CD4-positive, alpha-beta T cell treated with Interleukin-4 for 4 hours (primary cell): ENCODE measurements at places on chromosomes 12 and 14.

GRCh38 chr12:65188179-65188701, 18.9 kb downstream of the LEMD3 start:
- no peak for DNase-seq

DNA sequence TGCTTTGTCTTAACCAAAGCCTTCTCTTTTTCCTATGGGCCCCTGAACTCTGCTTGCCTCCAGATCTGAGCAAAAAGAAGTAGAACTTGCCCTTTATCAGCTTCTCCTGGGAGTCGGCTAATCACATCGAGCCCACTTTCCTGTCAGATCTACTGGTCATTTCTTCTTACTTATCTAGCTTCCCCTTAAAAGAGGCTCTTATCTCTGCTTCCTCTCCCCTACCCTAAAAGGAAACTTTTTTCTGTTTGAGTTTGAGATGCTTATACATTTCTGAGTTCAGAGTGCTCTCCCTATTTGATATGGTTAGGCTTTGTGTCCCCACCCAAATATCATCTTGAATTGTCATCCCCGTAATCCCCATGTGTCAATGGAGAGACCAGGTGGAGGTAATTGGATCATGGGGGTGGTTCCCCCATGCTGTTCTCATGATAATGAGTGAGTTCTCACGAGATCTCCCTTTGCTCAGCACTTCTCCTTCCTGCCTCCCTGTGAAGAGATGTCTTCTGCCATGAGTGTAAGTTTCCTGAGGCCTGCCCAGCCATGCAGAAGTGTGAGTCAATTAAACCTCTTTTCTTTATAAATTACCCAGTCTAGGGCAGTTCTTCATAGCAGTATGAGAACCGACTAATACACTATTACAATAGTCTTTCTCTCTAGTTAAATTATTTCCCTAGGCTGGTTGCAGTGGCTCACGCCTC, 114.7 kb upstream of the AMN1 start:
- no peak for DNase-seq

DNA sequence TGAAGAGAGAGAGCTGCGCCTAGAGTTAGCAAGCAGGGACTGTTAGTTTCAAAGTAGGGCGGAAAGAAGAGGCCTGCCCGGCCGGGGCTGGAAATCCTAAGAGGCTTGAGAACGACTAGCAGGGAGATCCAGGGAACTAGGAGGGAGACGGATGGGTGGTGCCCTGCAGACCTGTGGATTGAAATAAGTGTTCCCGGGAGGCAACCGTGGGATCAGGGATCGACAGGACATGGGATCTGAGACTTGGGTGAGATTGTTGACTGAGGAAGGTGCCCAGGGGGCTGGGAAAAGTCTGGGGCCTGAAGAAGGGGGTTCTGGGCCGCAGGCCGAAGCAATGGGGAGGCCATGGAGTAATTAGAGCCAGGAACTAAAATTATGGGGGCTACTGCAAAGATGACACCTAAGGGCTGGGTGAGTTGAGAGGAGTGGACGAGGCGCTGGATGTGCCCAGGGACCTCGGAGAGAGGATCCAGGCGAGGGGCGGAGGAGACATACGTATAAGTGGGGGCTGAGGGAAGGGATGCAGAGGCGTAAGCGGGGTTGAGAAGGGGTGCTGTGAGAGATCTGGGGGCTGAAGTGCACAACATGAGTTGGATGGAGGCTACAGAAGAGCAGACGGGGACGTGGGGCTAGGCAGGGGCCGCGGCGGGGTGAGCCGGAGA, 635 bp downstream of the LTA4H start:
- no peak for DNase-seq

- DNase-seq, result no peak
These were observed 47.1 kb downstream of the RPGRIP1 start for GRCh38 chr14:21326972-21327371.

GRCh38 chr14:87214558-87214957, 778.4 kb downstream of the GALC start:
- DNase-seq, result no peak

DNA sequence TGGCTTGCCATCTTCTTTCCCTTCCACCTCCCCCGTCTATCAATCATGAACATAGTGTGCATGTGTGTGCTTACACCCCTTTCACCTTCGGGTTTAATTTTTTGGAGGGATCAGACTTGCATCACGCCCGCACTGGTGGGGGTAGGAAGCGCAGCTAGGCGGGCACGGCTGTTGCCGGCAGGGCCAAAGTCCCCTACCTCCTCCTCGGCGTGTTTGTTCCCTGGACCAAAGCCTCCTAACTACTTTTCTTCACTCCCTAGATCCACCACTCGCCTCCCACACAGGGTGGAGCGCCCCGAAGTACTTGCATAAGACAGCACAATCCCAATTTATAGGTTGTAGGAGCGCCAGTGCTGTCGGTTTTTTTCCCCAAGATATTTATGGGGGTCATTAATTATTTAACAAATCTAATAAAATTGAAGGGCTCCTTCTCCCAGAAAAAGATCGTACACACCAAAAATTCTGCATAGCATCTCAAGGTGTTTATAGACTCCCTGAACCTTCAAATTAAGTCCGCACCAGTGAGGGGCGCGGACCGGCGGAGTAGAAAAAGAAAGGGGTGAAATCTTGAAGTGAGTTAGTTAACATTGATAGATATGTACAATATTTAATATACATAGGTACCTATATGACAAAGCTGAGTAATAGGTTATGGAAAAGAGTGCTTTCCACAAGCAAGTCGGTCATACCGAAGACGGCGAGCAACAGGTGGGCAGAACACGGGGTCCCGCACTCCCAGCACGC, 717 bp downstream of the PKP2 start:
- no peak for DNase-seq

GRCh38 chr12:95017482-95017881, 14.0 kb upstream of the NDUFA12 start:
- DNase-seq, result no peak

DNA sequence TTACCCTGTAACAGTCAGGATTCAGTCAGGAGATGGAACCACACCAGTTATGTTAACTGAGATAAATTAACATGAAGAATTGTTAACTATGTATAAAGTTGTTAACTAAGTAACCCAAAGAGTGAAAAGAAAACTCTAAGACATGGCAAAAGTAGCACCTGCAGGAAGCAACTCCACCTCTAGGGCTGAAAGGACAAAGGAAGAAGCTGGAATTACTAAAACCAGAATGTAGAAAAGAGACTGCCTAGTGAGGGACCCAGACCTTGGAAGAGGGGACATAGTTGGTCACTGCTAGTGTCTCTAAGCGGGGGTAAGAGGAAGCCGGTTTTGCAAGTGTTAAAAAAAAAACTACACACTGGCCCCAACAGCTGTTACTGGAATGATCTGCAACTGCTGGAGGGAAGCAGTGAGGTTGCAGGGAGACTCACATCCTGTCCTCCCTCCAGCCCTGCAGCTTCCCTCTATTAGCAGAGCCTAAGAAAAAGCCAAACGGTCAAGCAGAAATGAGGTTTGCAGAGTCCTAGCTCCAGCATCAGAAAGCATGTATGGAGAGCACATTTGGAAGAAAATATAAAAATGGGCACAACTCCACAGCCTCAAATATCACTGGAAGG, 39.8 kb downstream of the GPR135 start:
- no peak for DNase-seq

DNA sequence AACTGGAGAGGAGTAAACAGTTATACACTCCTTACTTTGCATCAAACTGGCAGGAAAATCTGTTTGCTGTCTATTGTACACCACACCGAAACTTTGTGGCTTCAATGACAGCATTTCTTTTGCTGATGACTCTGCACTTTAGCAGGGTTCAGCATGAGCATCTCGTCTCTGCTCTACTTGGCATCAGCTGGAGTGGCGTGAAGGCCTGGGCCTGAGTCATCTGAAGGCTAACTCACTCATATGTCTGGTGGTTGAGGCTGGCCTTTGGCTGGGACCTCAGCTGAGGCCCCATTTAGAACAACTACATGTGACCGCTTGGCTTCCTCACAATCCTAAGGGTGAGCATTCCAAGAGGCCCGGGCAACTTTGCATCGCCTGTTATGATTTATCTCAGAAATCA, 28.7 kb upstream of the REP15 start:
- DNase-seq, result no peak

DNA sequence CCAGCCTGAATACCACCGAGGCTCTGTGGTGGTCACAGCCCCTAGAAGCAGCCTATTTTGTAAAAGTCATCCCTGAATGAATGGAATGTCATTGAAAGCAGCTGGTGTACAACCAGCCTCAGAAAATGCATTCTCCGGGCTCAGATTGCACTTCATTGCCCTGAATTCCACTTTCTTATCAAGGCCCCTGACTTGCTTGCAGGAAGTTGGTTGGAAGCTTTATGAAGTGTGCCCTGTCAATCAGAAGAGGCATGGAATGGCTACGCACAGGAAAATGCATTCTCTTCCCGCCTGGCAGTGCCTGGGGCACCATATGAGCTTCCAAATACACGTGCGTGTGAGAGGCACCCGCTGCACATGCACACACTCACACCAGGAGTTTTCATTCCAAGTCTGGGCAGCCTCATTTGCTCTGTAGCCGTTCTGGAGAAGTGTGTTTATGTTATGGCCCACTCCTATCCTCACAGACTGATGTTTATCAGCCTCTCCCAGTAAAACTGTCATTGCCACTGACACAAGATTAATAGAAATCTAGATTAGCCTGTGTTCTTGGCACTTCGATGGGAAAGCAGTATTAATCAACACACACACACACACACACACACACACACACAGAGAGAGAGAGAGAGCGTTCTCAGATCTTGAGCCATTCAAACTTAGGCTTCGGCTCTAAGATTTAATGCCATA, 63.9 kb downstream of the NUAK1 start:
- DNase-seq, result no peak

DNA sequence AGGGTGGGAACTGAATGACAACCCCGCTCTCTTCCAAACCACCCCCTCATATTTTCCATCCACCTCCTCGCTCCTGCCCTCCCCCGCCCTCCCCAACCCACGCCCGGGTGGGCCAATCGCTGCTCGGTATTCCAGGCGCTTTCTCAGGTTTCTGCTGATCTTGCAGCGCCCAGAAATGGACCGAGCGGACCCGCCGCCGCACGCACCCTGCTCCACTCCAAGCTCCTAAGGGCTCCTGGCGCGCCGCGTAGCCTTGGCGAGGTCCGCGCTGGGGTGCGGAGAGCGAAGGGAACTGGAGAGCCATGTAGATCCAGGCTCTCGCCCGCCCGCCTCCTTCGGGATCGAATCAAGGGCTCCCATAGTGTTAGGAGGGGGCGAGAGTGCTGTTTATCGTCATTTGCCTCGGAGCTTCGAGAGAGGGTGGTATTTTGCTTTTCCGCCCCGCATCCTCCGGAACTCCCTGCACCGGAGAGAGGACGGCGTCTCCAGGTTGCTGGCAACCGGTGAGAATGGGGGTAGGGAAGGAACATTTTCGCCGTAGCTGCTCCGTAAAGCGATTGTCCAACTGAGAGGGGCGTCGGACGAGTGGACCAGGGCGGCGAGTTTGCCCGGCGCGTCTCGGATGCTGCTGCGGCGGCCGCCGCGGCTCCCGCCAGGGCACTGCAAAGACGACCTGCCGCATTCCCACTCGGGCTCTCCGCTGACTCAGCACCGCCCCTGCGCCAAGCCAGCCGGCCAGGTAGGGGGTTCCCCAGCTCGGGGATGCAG, at the start of gene KCNA1:
KCNA1 (plus strand) TSS at position 172 of the 768 bp plus-strand sequence. CDS start 1,474 bp downstream, outside the sequence.
- no peak for DNase-seq
